Sigmoid colon (tissue), 7 donors: ENCODE measurements at places on chromosomes 2 and 18. TPM values are rescaled to one million over a fixed set of nuclear protein-coding genes. Genes with fewer than 3 reads are reported as not detected.

The VIL1 gene
- polyA plus RNA-seq, result 170 TPM

The TNFAIP6 gene
- polyA plus RNA-seq, result 1.4 TPM

The SNORC gene
- 13.2 TPM for polyA plus RNA-seq

The SPP2 gene
- polyA plus RNA-seq, result not detected

The PTCD3 gene
- polyA plus RNA-seq, result 31.8 TPM
